ENCODE measurements at places on chromosomes 2 and 18. TPM values are rescaled to one million over a fixed set of nuclear protein-coding genes. Genes with fewer than 3 reads are reported as not detected.

GRCh38 chr2:201084863-201085262 is 13.1 kb downstream of the NDUFB3 start:
- no peak for DNase-seq

GRCh38 chr18:79424008-79424565 is 28.4 kb downstream of the NFATC1 start:
- no peak for DNase-seq

DNA sequence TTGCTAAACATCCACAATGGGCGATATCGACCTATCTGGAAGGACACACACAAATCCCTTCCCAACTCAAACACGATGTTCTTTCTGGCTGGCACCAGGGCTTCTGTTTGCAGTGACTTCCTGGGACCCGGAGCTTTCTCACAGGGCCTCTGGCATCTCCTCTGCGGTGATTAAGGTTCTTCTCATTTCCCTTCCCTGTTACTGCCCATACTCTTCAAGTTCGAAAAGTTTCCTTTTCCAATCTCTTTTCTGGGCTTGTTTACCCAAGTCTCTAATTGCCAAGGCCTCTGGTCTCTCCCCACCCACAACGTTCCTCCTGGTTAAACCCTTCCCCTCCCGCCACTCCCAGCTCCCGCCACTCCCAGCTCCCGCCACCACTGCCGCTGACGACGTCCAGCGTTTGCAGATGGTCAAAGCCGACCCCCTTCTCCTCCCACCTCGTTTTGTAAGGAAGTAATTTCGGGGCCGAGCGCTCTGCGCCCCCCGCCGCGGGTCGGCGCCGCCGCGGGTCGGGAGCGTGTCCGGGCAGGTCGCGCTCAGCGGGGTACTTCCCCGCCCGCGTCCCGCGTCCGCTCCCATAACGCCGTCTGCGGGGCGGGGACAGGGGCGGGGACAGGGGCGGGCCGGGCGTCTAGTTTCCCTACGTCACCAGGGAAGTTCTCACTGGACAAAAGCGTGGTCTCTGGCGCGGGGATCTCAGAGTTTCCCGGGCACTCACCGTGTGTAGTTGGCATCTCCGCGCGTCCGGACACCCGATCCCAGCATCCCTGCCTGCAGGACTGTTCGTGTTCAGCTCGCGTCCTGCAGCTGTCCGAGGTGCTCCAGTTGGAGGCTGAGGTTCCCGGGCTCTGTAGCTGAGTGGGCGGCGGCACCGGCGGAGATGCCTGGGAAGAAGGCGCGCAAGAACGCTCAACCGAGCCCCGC is at the start of gene PMAIP1:
Gene PMAIP1 (plus strand): TSS at position 699 of the 924 bp plus-strand sequence. CDS start 182 bp downstream, at position 881.
- peak; percentile 94 for DNase-seq

GRCh38 chr2:65525616-65526231 is 93.3 kb upstream of the SPRED2 start:
- DNase-seq, result no peak

DNA sequence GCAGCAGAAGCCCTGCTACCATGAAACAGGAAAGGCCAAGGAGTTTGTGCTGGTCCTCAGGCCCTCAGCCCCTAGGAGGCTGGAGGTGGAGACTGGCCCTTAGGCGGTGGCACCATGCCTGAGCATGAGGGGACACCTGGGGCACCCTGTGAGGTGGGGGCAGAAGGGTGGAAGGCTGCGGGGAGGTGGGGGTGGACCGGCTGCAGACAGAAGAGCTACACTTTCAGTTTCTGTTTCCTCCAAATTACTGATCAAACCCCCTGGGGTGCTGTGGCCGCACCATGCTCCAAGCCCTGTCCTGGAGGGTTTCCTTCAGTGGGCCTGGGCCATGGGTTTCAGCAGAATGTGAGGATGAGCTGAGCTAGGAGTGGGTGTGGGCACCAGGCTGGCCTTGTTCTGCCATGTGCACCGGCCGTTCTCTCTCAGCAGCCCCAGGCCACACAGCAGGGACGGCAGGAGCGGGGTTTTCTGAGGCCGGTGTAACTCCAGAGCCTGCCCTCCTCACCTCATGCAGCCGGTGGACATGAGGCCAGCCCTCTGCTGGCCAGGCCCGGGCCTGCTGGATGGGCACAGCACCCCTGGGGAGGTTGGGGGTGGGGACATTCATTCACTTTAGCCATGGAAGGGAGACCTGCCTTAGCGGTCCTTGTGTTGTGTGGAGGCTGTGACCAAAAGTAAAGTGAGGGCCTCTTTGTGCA is 51.5 kb downstream of the PLEKHB2 start:
- no peak for DNase-seq

GRCh38 chr18:57668021-57668420 is 46.4 kb upstream of the NARS1 start:
- no peak for DNase-seq

DNA sequence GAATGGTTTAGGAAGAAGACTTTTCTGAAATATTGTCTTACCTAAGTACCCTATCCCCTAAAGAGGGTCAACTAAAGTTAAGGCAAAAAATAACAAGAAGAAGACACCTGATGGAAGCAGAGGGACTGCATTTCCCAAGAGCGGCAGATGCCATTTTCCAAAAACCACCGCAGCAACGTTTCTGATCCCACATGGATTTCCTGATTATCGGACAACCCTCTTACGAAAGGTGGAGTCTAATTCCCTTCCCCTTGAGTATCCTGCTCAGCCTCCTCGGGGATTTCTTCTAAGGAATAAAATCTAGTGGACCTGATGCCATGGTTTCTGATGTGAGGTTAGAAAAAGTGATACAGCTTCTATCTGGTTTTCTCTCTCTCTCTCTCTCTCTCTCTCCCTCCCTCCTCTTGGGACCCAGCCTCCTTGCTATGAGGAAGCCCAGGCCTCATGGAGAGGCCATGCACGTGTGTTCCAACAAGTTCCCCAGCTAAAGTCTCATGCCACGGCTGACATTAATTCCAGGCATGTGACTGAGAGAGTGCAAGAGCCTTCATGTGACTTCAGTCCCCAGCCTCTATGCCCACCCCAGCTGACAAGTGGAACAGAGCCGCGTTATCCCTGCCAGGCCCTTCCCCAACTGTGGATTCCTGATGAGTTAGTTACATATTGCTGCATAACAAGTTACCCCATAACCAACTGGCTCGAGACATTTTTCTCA is 150.3 kb downstream of the SMAD2 start:
- DNase-seq, result no peak

- DNase-seq, result peak; percentile 86
Measured at GRCh38 chr2:121810959-121811853, 55.8 kb downstream of the TSN start.

- DNase-seq, result no peak
Measured at GRCh38 chr18:31513189-31513935, 15.4 kb downstream of the DSG2 start.

- peak; percentile 89 for DNase-seq
Measured at GRCh38 chr2:12177455-12178288, 431.2 kb downstream of the LPIN1 start.

GRCh38 chr2:176283291-176284068 is 14.2 kb downstream of the MTX2 start:
- DNase-seq, result no peak

GRCh38 chr2:24837996-24838513 is 44.8 kb downstream of the CENPO start:
- DNase-seq, result no peak

GRCh38 chr18:70491734-70492348 is 203.0 kb downstream of the SOCS6 start:
- peak; percentile 94 for DNase-seq

GRCh38 chr18:362311-363290 is 94.8 kb upstream of the THOC1 start:
- DNase-seq, result no peak

- DNase-seq, result peak; percentile 65
Measured at GRCh38 chr2:17892770-17893534, 14.5 kb downstream of the KCNS3 start.

- DNase-seq, result no peak
Measured at GRCh38 chr2:134161170-134161547, 92.7 kb upstream of the MGAT5 start.

GRCh38 chr2:29080886-29081743 is 6.8 kb upstream of the PCARE start:
- no peak for DNase-seq

DNA sequence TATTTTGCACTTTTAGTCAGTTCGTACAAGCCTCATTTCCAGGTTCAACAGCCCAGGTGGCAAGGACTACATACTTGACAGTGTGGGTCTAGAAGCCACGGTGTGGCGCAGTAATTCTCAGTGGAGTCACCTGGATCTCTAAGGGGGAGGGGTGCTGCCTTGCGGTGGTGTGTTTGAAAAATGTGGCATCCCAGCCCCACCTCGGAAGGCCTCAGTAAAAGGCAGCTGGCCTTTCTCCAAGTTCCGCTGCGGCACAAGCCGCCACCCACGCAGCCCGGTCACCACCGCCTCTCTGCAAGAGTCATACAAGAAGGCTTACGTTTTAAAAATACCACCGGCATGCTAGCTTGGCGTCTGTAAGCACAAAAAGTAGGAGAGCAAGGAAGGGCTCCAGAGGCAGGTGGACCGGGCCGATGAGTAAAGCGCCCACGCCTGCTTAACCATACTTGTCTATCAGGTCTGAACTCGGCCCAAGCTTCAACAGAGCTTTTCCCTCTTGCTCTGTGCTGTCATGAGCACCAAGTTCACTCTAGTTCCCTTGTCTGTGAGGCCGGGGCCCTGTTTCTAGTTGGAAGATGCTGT is 49.5 kb downstream of the SPRED2 start:
- no peak for DNase-seq

OST4 gene
- 201 TPM for total RNA-seq

ANKRD29 gene
- not detected for total RNA-seq

POTEC gene
- total RNA-seq, result not detected

REEP1 gene
- 0.22 TPM for total RNA-seq

SPDYA gene
- 0.76 TPM for total RNA-seq

INPP5D gene
- 145 TPM for total RNA-seq

TEKT4 gene
- total RNA-seq, result not detected

CGREF1 gene
- not detected for total RNA-seq

Measured in Karpas-422 (cell line).